Activated CD4-positive, alpha-beta T cell treated with anti-CD3 and anti-CD28 coated beads for 24 hours (primary cell): ENCODE measurements at places on chromosomes 5 and 9.

DNA sequence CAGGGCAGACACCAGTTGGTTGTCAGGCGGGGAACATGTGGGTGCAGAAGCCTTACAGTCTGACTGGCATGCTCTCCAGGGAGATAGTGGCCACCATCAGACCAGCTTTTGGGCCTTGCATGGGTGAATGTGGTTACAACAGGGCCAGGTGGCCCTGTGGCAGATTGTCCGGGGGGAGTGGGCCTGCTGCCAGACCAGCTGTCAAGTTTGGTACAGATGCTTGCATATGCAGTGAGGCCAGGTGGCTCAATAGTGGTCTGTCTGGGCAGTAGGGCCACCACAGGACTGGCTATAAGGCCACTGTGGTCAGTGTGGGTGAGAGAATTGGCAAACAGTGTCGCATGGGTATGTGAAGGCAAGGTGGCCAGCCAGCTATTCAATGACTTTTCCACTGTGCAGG lies 148.7 kb downstream of the FAM174A start:
- no peak for DNase-seq

GRCh38 chr9:82201196-82201595 lies 212.6 kb downstream of the SPATA31D1 start:
- DNase-seq = no peak

- DNase-seq = no peak
These were observed 1.5 kb downstream of the NKD2 start for GRCh38 chr5:1010181-1010510.

- no peak for DNase-seq
These were observed 51.1 kb downstream of the CPLANE1 start for GRCh38 chr5:37198061-37198460.

DNA sequence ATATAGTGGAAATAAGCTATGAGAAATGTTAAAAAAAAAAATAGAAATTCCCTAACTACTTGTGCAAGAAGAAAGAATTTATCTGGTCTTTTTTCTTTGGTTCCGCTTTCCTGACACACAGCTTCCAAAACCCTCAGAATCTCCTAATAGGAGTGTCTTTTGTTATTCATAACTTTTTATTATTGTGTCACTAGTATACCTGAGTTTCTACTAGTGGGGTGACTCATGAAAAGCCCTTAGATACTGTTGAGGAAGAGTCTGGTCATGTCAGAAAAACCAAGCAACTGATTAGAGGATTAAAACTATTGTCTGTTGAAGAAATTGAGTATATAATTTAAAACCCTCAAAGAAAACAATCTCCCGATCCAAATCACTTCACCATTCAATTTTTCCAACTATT lies 152.8 kb upstream of the IFNE start:
- DNase-seq = no peak

DNA sequence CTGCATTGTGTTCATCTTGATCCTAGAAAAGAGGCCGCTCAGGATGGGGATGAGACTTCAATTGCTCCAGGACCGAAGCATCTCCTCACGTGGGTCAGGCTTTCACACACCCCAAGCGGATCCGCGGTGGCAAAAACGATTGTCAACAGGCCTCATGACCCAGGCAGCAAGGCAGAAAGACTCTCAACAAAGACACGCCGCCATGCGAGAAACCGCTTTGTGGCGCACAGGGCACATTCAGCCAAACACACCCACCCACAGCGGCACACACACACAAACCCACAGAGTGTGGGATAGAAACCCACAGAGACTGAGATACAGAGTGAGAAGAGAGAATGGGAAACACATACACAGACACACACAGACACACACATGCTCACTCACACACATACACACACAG lies 483.4 kb downstream of the SPATA31A7 start:
- no peak for DNase-seq

DNA sequence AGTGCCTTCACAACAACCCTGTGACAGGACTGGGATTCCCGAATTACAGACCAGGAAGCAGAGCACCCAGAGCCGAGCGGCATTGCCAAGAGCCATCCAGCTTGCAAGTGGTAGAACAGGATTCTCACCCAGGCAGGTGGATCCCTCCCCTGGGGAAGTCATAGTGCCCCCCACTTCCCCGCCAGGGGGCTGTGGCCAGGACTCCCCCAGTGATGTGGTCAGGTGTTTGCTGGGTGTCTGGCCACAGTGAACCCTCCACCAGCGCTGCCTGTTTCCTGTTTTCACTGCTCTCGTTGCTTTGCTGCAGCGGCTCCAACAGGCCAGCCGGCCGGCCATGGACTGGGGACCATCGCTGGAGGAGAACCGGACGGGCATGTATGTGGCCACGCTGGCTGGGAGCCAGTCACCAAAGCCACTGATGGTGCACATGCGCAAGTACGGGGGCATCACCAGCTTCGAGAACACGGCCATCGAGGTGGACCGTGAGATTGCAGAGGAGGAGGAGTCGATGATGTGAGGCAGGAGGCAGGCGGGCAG lies 19.3 kb downstream of the SLC6A7 start:
- no peak for DNase-seq

DNA sequence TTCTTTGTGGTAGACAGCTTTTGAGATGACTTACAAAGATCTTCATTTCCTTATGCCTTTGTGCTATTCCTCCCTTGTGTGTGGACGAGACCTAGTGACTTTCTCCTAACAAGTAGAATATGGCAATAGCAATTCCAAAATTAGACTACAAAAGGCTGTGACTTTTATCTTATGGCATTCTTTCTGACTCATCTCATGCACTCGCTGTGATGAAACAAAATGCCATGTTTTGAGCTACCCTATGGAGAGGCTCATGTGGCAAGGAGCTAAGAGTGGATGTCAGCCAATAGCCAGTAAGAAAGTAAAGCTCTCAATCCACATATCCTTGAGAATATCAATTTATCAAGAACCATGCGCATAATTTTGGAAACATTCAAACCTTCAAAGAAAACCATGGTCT lies 380.5 kb upstream of the SMC2 start:
- DNase-seq = no peak

DNA sequence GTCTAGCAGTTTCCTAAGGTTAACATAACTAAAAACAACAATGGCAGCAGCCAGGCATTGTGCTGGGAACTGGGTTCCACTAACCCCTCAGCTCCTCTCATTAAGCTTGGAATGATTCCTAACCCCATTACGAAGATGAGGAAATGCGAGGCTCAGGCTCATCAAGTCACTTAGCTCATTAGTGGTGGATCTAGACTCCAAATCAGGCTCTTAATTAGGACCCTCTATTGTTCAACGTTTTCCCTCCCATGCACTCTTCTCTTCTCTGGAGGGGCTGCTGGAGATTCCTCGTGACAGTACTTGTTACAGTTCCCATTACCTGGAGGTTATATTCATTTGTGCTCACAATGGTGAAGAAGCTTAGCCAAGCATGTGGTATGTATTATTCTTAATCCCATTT lies 6.5 kb downstream of the TAS2R1 start:
- no peak for DNase-seq

DNA sequence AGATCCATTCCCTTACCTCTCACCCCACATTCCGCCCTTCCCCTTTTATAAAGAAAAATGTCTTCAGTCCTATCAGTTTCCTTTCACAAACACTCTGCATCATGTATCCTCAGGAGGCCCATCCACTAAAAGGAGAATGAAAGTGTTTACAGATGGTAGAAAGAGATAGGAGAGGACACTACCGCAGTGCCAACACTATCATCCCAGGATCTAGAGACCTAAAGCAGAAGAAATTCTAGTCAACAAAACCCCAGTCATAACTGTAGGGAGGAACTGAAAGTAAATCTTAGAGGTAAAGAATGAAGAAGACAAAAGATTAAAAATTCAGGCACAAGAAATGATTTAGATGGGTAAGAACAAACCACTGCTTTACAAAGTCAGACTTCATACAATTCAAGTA lies 114.1 kb downstream of the MLLT3 start:
- no peak for DNase-seq

GRCh38 chr9:133833388-133834025 lies 95.4 kb upstream of the SARDH start:
- no peak for DNase-seq

- no peak for DNase-seq
These were observed 2.2 kb upstream of the TMEM210 start for GRCh38 chr9:137173796-137174664.

- no peak for DNase-seq
These were observed 11.7 kb upstream of the SNCAIP start for GRCh38 chr5:122300374-122300773.

- no peak for DNase-seq
These were observed 12.9 kb downstream of the PRRC2B start for GRCh38 chr9:131406563-131407436.

DNA sequence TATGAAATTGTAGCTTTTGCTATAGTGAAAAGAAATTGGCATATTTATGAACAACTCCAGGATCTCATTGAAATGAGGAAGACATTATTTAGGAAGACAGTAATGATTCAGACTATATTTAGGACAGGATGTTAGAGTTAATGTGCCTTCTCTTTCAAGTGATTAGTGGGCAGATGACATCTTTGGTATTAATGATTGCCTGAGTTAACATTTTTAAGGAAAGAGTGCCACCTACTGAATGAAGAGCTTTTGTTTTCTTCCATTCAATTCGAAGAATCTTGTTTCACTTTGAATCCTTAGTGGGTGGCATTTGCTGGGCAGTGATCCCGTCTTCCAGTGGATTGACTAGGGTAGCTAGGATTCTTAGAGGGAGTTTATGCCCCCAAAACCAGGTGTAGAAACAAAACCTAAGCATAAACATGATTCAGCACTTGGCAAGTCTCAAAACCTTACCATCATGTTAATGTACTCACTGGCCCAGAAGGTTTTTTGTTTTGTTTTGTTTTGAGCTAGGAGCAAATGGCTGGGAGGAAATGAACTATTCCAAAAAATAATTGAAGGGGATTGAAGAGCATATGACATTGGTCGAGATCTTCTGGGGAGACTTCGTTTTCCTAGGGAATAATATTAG lies 23.2 kb downstream of the MAP3K1 start:
- DNase-seq = no peak
